ENCODE measurements at places on chromosomes 3 and 15. TPM values are rescaled to one million over a fixed set of nuclear protein-coding genes. Genes with fewer than 3 reads are reported as not detected.

CYP1A2 gene
- polyA plus RNA-seq = 0.07 TPM

SAXO2 gene
- 2.3 TPM for polyA plus RNA-seq

- DNase-seq = no peak
These were observed 25.4 kb downstream of the ISG20 start for GRCh38 chr15:88664151-88664778.

DNA sequence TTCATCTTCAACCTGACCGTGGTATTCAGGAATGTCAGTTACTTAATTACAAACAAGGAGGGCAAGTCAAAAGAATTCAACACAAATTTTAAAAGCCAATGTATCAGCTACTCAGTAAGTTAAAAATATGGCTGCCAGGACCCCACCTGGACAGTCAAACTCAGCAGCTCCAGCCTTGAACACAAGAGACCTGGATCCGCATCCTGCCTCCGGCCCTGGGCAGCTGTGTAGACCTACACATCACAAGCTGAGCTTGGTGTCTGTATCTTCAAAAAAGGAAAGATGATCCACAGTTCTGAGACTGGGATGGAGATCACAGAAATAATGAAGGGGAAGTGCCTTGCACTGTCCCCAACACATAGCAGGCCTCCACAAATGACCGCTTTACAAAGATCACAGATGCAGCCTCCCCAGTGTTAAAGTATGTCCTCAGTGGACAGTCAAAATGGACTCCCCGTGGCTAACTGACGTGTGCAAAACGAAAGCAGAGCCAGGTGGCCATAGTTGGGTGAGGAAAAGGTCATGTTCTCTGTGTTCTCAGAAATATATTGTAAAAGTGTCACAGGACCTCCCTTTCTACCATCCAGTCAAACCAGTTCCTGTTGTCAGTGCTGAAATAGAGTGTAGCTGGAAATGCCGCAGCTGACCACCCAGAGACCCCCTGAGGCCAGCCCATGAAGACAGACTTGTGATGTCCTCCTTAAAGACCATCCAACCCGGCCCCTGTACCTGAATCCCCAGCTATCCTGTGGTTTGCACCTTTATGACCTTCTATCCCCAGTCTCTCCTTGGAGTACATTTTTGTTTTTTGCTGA lies 168.5 kb upstream of the NSMCE3 start:
- no peak for DNase-seq

- no peak for DNase-seq
These were observed 60.5 kb downstream of the TLE3 start for GRCh38 chr15:70037292-70037640.

DNA sequence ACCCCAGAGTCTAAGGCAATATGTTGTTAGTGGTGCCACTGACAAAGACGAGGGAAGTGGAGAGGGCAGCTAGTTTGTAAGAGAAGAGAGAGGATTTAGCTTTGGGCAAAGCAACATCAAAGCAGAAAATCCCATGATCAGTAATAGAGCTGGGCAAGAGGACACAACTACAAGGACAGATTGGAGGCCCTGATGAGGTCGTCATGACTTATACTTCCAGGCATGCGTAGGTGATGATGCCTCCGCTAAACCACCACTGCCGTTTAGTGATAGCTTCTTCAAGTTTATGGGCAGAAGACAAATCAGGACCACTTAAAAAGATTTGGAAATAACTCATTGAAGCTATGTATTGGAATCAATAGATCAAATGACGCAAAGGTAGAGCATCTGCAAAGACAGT lies 2.6 kb downstream of the HRG start:
- no peak for DNase-seq

- DNase-seq = no peak
These were observed 35.3 kb upstream of the P2RY12 start for GRCh38 chr3:151419806-151420205.

All from muscle of back (tissue), 13 donors.